SW480 (cell line): ENCODE measurements at places on chromosomes 1 and 21.
A peak's percentile ranks its signal among the peaks of the same experiment; 100 is the strongest.

DNA sequence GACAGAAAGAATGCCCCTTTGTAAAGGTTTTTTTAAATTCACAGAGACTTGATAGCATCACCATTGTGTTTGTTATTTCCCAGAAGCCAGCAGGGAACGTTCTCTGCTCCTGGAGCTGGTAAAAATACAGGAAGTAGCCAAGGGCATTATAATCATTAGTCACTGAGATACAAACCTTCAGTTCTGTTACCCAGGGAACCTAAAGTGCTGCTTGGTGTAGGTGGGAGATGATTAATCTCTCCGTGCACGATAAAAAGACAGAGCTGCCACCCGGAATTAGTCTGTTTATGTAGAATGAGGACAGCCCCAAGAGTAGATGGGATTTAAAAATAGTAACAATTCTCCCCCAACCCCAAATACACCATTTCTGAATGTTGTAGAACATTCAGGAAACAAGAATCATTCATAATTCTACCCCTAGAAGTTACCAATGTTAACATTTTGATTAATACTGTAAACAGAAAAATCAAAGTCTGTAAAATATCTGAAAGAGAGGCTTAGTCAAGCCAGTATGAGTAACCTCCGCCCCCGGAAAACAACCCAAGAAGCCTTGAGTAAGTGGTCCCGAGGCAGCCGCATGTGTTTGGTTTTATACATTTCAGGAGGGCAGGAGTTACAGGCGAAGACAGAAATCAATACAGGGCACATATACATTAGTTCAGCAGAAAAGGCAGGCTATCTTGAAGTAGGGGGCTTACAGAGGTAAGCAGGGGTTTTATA lies 45.3 kb upstream of the CTBS start:
- peak; percentile 52 for DNase-seq

DNA sequence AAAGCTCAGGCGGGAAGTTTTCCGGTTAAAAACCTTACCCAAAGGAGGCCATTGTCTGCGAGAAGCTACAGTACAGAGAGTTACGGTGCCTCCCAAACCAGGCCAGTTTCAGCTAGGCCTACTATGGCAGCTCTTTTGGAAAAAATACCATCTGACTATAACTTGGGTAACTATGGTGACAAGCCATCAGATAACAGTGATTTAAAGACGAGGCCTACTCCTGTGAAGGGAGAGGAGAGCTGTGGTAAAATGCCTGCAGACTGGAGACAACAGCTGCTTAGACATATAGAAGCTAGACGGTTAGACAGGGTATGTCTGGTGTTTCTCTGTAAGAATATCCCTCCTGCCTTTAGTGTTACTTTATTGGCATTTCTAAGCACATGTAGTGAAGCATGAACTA lies 165.9 kb downstream of the LRRC40 start:
- no peak for DNase-seq

DNA sequence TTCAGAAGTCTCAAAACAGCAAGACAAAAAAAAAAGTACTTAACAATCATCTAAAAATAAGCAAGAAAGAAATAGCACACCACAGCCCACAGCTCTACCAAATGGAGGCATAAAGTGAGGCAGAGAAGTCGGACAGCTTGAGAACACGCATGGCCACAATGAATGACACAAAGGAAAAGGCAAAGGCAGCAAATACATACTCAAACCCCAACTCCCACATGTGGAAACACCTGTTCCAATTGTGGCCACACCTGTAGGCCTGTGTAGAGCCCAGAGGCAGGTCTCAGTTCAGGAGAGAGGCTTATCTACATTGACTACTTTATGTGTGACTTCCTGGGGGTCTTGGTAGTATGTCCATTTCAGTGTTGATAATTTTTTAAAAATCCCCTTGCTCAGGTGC lies 543.5 kb downstream of the LMO4 start:
- DNase-seq = no peak

- peak; percentile 59 for DNase-seq
These were observed 4.4 kb upstream of the UTP25 start for GRCh38 chr1:209823143-209824041.

DNA sequence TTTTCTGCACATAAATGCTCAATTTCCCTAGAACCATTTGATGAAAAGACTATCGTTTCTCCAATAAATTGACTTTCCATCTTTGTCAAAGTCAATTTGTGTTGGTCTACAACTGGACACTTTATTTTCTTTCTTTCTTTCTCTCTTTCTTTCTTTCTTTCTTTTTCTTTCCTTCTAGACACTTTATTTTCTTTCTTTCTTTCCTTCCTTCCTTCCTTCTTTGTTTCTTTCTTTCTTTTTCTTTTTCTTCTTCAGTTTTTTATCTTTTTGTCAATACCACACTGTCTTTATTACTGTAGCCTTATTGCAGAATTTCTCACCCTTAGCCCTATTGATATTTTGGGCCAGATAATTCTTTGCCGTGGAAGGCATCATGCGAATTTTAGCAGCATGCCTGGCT lies 73.5 kb downstream of the FASLG start:
- no peak for DNase-seq

- no peak for DNase-seq
These were observed 11.9 kb downstream of the SH2D2A start for GRCh38 chr1:156804572-156805243.

GRCh38 chr1:181061487-181061886 lies 27.0 kb upstream of the IER5 start:
- DNase-seq = no peak

- DNase-seq = no peak
These were observed 27.8 kb downstream of the PLEKHA6 start for GRCh38 chr1:204331847-204332487.

- no peak for DNase-seq
These were observed 72.8 kb downstream of the NRIP1 start for GRCh38 chr21:14991957-14992356.

DNA sequence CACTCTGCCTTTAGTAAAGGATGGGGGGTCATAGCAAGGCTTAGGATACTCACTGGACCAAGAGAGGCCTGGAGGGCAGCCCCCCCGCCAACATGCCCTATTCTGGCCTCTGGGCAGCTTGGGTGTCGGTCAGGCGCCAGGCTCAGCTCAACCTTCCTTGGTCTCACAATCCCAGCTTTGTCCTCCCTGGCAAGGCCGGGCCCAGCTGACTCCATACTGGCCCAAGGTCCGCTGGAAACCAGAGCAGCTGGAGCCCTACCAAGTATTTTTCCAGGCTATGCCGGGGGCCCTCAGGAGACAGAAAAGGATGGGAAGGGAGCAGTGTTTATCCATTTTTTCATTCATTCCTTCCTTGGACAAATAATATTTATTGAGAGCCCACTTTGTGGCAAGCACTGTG lies 6.2 kb downstream of the FBXO2 start:
- DNase-seq = no peak

DNA sequence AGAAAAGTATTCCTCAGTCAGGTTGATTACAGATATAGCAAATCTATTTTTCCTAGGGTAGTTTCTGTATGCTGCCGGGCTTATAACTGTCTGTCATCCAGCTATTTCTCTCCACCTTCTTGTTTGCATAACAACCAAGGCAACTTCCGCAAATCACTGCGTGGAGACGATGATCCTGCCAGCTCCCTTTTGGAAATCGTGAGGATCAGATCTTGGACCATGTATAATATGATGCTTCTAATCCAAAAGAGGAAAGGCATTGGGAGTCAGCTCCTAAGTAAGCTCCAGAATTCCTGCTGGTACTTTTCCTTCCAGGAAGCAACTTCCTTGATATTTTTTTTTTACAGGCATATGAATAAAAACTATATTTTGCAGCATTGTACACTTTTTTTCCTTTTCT lies 445 bp upstream of the RGS4 start:
- DNase-seq = no peak

DNA sequence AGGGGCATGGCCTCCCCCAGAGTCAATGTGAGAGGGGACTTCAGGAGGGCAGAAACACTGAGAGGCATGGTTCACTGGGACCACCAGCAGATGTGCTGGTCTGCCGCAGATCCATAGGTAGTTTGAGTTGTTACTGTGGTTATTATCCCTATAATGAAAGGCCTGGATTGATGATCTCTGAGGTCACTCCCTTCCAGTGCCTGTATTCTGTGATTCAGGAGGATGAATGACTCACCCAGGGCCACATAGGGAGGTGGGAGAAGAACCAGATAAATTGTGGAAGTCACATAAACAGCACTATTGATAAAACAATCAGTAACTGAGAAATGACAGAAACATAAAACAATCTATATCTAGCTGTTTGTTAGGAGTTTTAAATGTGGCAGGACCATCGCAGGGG lies 22.7 kb upstream of the ACTL8 start:
- DNase-seq = no peak

- DNase-seq = no peak
These were observed 44.4 kb upstream of the DHCR24 start for GRCh38 chr1:54931275-54931840.

DNA sequence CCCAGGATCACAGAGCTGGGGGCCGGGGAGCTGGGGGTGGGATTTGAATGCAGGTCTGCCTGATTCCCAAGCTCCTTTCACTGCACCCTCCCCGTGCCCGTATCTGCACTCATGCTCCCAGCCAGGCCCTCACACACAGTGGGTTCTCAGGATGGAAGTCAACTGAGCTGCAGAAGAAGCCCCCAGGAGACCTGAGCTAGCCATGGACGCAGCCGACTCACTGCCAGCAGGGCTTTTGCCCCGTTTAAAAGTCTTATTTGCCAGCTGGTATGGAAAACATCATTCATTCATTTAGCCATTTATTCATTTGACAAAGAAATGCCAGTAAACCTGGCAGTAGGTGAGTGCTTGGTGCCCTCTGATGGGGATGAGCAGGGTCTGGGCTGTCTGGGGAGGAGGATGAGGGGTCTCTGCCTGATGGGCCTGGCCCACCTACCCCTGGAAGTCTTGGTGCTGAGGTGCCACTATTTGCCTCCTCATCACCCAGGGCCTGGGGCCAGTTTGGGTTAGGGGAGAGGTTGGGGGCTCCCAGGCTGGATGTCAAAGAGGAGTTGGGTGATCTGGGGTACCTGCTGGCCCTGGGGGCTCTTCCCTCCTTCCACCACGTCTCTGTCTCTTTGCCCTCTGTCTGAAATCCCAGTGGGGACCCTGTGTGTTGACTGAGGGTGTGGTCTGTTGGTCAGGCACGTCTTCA lies 2.8 kb downstream of the TNFRSF1B start:
- DNase-seq = no peak

- DNase-seq = no peak
These were observed 619.3 kb downstream of the PTPRU start for GRCh38 chr1:29855561-29856160.

DNA sequence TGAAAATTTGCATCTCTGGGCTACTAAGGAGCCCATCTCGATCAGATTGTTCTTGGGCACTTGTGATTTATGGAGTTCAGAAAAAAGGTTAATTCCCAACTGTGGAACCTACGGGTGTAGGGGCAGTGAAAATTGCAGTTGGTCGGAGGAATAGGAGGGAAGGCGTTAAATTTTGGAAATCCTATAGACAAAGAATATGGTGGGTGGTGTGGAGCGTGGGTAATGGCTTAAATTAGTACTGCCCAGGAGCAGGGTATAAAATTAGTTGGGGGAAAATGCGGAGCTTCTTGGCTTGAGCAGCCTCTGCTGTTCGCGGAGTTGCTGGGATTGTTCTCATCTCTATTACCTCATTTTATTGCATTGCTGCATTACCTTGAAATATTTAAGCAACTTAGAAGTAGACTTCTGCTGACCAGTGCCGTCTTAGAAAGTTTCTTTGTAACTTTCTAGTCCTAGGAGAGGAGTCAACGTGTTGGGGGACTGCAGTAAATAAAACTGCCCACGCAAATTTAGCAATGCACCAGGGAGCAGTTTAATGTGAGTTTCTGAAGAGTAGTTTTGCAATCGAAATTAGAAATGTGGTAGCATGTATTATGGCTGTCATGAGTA lies 514 bp downstream of the S1PR1 start:
- no peak for DNase-seq

DNA sequence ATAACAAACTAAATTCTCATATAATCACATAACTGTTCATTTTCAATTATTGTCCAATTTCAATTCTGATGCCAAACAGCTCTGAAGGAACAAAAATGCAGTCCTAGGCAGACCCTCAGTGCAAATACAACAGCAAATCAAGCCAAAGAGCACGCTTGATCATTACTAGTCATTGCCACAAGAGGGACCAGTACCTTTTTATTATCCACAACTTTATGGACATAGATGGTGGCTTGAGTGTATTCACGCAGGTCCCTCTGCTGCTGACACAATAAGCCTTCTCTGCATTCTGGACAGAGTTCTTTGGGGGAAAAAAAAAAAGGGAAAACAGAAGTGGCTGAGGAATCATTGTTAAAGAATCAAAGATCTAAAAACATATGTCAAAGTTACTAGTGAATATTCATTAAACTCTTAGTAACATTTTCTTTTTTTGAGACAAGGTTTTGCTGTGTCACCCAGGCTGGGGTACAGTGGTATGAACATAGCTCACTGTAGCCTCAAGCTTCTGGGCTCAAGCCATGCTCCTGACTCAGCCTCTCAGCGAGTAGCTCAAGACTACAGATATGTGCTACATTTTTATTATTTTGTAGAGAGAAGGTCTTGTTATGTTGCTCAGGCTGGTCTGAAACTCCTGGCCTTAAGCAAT lies 34.3 kb upstream of the RAP1GAP start:
- DNase-seq = peak; percentile 39

- no peak for DNase-seq
These were observed 167.6 kb downstream of the PRDM2 start for GRCh38 chr1:13867603-13868002.

DNA sequence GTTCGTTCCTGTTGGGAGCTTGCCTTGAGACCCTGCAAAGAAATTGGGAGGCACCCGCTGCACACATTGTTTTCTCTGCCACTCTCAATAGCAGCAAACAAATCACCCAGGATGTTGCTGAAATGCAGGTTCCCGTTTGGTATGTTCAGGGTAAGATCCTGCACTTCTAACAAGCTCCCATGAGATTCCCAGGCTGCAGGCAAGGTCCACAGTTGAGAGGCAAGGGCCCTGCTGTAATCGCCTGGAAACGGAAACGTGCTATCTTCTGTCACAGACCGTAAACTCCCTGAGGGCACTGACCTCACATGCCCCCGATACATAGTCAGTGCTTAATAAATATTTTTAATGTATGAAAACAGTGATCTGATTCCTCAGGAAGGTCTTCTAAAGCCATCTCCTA lies 37.8 kb downstream of the XCL1 start:
- DNase-seq = no peak

GRCh38 chr1:175629318-175629694 lies 114.1 kb downstream of the TNR start:
- DNase-seq = peak; percentile 10

DNA sequence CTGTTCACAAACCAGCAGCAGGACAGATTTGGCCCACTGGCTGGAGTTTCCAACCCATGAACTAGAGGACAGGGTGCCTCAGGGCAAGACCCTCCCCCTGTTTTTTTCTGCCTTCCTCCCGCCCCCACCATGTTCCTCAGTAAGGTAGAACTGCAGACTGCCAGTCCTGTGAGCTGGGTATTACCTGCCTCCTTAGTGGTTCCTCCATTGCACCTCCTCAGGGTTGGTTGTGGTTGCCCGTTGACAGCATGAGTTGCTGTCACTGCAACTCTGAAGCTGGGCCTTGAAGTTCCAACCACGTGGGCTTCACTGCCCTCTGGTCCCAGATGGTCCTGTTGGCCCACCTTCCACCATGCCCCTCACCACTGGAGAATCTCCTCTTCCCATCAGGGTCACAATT lies 28.8 kb downstream of the TENT5C start:
- DNase-seq = no peak
